ENCODE measurements at places on chromosomes 16 and 17.

- DNase-seq: no peak
Observed at GRCh38 chr16:15398618-15399316, 3.2 kb downstream of the MPV17L start.

DNA sequence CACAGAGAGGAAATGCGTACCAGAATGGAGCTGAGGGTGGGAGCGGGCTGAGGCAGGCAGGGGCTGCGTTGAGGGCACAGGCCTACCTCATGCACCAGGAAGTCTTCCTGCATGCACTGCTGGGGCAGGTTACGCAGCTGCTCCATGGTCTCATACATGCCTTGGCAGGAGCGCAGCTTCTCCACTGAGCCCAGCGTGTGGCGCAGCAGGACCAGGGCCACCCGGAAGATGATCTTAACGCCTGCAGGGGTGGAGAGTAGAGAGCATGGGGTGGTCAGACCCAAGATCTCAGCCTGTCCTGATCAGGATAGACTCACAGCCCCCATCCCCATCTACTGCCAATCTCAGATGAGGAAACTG, 3.4 kb upstream of the CD2BP2 start:
- DNase-seq: no peak

DNA sequence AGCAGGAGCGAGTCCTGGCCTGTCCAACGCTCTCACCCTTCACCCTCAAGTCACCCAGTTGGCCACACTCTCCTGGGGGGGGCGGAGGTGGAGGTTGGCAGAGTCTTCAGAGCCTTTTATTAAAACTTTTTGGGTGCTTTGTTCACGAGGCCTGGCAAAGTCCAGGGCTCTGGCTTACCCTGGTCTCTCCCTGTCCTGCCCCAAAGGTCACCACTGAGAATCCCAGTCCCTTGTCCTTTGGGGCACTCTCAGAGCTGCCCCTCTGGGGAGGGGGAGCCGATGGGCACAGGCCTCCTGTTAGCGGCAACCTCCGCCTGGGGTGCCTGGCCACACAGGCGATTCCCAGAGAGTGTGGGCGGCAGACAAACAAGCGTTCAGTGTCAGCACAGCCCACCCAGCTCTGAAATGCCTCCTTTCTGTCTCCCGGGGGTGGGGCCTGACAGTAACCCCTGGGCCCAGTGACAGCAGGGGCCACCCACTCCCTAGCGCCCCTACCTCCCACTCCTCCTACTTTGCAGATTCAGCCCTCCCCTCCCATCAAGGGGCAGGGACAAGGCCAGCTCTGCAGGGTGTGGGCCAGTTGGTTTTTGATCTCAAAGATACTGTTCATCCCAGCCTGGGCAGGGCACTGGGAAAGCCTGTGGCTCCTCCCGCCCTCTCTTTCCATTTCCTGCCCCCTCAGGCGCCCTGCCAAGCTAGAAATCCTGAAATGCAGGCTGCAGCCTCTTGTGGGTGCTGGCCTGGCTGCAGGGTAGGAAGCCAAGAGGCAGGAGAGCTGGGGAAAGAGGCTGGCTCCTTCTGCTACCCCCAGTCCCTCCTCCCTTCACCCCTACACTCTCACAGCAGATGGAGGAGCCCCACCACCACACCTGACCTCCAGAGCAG, 36.6 kb upstream of the EMP2 start:
- DNase-seq: no peak

- no peak for DNase-seq
Observed at GRCh38 chr16:63714876-63715275, 1407.0 kb downstream of the CDH11 start.

DNA sequence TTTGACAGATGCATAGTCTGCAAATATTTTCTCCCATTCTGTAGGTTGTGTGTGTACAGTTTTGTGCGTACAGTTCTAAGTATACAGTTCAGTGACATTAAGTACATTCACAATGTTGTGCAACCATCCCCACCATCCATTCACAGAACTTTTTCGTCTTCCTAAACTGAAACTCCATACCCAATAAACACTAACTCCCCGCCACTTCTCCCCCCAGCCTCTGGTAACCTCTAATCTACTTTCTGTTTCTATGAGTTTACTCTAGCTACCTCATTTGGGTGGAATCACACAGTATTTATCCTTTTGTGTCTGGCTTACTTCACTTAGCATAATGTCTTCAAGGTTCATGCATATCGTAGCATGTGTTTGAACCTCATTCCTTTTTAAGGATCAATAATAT, 14.3 kb downstream of the PIK3R5 start:
- DNase-seq: no peak

DNA sequence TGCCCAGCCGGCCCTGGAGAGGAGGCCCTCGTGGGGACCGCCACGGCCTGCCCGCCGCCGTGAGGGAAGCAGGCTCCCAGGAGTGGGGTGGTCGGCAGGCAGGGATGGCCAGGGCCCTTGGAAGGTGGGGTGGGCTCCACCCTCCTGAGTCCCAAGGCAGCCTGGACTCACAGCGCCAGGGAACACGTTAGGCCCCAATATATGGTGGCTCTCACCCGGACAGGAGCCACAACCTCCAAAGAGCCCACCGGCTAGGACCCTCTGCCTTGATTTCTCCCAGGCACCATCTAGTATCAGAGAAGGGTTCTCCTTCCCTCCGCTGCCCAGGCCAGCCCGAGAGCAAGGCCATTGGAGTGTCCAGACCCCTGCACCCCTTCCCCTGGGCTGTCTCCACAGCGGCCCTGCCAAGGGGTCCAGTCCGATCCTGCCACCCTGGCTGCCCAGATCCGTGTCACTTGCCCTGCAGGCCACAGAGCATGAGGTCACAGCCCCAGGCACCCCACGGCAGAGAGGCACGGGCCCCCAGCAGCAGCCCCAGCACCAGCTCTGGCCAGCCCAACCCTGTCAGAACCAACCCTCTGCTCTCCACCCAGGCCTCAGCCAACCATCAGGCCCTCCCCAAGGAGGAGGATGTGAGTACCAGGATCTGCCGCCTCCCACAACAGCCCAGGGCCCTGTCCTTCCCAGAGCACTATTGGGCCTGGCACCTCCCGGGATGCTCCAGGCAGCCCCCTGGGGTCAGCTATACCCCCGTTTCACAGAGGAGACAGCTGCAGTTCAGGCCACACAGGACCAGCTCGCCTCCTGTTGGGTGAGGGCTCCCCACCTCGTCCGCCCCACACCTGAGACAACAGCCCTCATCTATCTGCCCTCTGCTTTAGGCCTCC, 1.1 kb upstream of the AXIN1 start:
- DNase-seq: no peak

DNA sequence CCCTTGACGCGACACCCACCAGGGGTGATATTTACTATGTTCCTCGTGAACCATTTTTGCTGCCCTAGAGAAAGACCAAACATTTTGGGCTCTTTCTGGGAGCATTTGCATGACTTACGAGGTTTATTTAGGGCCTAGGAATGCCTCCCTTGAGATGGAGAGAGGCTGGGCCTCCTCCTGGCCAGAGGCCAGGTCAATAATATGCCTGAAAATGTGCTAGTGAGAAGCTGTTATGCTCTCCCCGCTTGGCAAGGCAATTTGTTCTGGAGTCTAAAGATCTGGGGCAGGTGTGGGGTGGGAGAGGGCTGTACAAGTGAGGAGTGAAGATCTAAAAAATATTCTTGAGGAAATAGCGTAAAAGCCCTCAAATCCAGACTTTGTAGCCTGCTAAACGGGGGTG, 587.3 kb upstream of the CDH5 start:
- DNase-seq: no peak

GRCh38 chr17:64092952-64093451, 36.9 kb downstream of the ERN1 start:
- no peak for DNase-seq

DNA sequence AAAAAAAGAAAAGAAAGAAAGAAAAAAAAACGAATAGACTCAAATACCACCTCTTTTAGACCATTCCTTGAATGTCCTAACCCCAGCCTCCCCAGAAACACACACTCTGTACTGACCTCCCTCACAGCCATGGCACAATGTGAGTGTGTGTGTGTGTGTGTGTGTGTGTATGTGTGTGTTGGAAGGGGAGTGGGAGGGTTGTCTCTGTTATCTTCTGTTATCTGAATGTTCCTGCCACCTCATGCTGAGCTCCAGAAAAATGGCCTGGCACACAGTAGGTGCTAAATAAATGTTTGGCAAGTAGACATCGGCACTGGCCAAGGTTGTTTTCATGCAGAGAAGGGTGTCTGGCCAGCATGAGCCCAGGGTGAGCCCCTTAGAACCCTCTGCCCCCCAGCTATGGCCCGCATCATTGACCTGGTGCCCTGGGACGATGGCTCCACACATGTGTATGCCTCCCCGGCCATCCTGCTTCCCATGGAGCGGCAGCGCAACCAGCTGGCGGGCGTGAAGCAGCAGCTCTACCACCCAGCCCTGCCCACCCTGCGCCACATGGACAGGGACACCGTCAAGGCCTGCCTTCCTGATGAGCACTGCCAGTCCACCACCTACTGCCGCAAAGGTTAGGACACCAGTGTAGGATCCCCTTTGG, 6.6 kb upstream of the CNGB1 start:
- DNase-seq: no peak

GRCh38 chr16:65576631-65577030, 454.8 kb upstream of the CDH11 start:
- no peak for DNase-seq

DNA sequence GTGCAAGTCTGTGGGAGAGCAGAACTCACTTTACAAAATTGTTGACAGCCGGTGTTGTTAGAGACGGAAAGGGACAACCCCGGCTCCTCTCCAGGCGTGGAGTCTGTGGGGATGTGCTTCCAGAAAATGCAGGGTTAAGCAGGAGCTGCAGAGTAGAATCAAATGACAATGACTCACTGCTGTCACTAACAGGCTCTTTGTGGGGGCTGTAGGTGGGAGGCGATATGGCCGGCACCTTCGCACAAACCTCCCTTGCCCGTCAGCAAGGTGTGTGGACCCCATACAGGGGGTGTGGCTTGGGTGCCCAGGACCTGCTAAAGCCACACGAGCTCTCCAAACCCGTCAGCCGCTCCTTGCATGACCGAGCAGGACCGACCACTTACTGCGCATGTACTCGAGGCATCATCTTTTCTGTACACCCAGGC, 5.8 kb downstream of the PDK2 start:
- DNase-seq: no peak

DNA sequence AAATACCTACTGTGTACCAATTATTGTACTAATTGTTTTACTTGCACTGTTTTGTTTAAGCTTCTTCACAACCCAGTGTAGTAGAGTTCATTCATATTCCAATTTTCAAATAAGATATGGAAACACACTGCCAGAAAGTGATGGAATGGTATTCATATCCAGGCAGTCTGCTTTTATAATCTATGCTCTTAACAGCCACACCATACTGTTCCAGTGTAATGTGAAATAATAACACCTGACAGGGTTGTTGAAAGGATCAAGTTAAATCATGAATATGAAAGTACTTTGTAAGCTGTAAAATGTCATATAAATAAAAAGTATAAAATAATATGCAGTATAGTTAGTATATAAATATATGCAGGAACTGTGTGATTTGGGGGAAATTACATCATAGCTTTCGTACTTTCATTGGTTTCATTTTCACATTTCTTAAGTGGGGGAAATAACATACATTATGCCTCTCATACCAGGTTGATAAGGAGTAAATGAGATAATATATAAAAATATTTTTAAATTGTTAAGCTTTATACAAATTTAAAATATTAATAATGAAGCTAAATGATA, 230.8 kb downstream of the TANC2 start:
- DNase-seq: no peak

DNA sequence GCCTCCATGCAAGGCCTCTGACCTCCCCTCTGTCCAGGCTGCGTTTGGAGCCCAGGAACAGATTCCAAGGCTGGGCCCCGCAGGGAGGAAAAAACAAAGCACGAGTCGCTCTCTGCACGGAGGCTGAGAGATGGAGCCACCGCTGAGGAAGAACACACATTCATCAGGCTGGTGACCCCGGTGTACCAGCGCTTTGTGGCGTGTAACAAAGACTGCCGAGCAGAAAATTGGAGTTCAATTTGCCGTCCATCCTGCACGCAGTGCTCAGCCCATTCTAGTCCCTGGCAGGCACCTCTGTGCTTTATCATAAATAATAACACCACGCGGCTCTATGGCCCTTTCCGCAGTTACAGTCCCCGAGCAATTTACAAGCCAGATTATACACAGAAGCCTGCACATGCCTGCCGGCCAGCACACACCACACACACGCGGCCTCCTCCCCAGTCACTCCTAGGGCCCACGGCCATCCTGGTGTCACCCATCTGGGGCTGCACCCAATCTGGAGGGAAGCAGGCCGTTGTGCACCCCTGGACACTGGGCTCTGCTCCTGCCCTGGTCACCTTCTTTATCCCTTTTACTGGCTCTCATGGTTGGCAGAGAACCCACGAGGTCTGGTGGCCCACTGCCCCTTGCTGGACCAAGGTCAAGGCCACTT, 124.4 kb downstream of the SDK2 start:
- no peak for DNase-seq

DNA sequence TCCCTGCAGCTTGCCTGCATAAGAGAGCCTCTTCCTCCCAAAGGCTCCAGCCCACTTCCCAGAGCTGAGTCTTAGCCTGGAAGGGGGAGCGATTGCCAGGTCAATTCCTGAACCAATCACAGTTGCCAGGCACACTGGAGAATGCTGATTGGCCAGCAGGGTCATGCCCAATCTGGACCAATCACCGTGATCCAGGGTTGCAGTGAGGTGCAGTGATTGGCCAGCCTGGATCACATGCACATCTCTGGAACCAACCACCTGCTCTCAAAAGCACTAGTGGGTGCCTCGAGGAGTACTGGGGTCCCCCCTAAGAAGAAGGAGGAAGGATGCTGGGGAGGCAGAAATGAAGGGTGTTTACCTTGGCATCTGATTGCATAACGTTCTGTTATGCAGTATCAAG, 18.4 kb downstream of the NAGPA start:
- no peak for DNase-seq

DNA sequence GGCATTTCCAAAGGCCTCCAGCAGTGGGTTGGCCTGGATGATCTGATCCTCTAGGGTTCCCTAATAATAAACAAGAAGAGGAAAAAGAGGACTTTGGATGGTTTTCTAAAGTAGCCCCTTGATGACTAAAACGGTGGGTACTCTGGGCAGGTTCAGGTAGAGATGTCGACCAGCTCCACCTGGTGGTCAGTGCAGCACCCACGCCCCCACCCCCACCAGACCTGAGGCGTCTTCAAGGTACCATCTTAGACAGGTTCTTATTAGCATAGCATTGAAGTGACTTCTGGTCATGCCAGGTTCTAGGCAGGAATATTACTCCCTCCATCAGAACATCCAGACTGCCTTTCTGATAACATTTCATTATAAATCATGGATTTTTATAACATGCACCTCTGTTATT, 15.0 kb downstream of the MYH13 start:
- no peak for DNase-seq

GRCh38 chr17:80795090-80795580, 196.5 kb upstream of the CHMP6 start:
- DNase-seq: no peak

DNA sequence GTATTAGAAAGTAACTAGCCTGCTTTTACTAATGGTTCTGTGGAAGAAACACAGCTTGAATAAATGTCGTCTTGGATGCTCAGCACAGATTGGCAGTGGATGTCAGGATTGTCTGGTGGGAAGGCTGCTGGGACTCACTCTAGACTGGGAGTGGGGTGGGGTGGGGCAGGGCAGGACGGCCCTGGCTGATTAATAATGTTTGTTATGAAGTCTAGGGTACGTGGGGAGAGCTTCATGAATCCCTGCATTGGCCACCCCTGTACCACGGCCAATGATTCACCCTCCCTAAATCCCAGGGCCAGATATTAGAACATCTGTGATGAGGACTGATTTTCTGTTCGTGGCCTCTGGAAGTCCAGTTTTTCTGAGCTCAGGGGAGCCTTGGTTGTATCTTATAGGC, 421.0 kb downstream of the WWOX start:
- DNase-seq: no peak

GRCh38 chr16:85842848-85843247, 43.4 kb downstream of the COX4I1 start:
- no peak for DNase-seq

GRCh38 chr17:41617136-41617535, 4.6 kb upstream of the KRT16 start:
- no peak for DNase-seq

Data from NCI-H1048 (cell line).